ENCODE measurements at places on chromosomes 4 and X.

- no peak for DNase-seq
These were observed 9.0 kb downstream of the GRIA3 start for GRCh38 chrX:123193101-123193500.

DNA sequence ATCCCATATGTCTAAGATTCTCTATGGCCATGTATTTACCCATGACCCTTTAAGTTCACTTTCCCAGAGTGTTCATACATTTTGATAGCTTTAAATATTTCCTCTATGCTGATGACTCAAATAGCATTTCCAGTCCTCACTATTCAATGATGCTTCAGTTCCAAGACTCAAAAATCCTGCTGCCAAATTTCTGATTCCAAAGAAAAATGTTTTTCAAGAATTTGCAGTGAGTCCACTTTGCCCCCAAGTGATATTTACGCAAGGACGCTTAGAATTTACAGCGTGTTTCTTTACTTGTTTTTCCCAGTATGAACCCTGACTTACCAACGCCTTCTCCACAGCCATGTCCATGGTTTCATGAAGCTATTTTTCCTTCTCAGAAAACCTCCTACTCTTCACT lies 127.9 kb upstream of the PCDH18 start:
- DNase-seq: peak; percentile 60

GRCh38 chr4:183728223-183729068 lies 69.4 kb downstream of the TRAPPC11 start:
- DNase-seq: no peak

DNA sequence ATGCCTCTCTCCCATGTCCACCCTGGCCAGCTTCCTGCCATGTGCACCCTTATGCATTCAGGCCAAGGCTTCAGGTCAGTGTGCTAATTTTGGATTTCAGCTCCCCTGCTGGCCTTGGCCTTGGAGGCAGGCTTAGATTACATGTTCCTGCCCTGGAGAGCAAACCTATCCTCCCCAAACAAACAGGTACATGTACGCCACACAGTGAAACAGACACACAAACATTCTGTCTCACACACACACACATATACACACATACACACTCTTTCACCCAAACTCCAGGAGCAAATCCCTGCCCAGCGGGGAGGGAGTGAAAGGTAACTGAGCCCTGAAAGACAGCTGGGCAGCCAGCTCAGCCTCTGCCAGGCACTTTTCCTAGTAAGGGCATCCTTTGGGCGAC lies 62.7 kb upstream of the ARHGAP36 start:
- no peak for DNase-seq

DNA sequence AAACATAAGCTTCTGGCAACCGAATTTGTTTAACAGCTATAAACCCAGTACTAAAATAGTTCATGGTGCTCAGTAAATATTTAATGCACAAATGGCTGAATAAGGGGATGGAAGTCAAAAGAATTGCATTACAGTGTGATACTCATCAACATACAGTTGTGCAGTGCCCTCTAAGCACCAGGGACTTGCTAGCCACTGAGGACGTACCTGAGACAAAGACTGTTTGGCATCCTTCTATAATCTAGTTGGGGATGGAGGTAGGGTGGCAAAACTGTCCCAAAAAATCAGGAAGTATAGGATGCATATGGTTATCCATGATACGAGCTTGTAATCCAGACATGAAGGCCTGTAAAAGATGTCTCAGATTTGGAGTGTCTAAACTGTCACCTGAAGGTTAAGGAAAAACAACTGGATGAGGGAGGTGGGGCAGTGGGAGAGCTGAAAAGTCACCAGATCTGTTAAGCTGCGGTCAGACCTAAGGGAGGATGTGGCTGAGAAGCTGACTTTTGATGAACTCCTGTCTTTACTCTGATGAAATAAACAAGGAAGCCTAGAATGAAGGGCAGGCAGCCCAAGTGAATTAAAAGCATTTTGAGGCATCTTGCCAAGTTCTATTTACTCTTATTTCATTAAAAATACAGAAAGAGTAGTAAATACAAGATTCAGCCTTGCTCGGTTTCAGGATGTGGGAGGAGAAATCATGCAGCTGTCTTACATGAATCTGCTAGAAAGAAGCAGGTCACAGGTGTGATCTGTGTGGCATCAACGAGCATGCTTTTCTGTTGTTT lies 12.0 kb upstream of the CD38 start:
- DNase-seq: no peak

DNA sequence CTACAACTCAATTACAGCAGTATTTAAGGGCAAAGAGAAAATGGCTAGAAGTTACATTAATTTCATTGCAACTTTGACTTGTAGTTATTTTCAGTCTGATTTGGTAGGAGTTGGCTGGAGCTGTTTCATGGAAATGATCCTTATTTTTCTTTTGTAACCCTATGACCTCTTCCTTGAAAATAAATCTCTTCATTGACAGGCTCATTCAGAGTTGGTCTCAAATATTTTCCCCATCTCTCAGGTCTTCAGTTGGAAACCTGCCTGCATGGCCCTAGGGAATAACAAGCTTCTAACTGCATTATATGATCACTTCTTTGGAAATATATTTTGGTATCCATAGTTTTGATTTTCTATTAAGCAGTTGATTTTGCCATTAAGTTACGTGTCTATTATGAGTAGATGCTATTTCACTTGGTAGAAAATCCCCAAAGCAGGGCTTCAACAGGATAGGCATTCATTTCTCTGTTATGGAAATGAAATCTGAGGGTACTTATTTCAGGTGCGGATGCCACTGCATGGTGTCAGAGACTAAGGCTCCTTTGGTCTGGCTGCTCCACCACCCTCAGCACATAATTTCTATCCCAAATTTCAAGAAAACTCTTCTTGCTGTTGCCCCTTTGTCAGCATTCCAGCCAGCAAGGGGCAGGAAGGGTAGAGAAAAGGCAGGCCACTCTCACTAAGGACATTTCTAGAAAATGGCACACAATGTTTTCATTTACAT lies 502.5 kb downstream of the SPRY1 start:
- DNase-seq: peak; percentile 11

Measured in fibroblast of mammary gland (primary cell).